ENCODE measurements at places on chromosomes 5 and 9.

- DNase-seq: no peak
These were observed 810.9 kb upstream of the ACO1 start for GRCh38 chr9:31573561-31573960.

DNA sequence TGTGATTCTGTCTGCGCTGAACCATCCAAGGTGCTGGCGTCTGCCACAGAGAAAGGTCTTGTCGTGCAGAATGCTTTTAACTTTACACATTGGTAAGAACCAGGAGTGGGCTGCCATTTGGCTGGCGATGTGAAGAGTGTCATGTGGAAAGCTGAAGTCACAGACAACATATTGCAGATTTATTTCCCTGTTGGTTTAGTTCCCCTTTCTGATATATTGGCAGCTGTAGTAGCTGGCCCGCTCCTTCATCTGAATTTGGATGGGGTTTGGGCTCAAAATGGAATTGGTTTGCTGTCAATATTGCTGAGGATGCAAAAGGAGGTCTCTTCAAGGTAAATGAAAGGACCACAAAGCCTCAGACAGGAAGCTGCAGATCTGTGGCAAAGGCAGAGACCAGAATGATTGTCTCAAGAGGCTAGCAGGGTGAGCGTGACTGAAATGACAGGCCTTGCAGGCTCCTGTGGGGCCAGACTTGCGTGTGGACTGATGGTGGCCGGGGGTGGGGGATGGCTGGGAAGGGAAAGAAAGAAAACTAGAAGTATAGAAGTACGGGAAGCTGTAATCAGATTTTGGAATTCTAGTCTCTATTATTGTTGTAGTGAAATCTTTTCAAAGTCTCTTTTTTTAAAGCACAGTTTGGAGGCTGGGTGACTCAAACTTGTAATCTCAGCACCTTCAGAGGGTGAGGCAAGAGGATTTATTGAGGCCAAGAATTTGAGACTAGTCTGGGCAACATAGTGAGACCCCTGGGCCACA lies 25.1 kb upstream of the CD180 start:
- no peak for DNase-seq

GRCh38 chr5:21802869-21803490 lies 1050.2 kb downstream of the CDH12 start:
- DNase-seq: peak; percentile 31

GRCh38 chr9:90098408-90098807 lies 493.6 kb downstream of the GADD45G start:
- DNase-seq: no peak

DNA sequence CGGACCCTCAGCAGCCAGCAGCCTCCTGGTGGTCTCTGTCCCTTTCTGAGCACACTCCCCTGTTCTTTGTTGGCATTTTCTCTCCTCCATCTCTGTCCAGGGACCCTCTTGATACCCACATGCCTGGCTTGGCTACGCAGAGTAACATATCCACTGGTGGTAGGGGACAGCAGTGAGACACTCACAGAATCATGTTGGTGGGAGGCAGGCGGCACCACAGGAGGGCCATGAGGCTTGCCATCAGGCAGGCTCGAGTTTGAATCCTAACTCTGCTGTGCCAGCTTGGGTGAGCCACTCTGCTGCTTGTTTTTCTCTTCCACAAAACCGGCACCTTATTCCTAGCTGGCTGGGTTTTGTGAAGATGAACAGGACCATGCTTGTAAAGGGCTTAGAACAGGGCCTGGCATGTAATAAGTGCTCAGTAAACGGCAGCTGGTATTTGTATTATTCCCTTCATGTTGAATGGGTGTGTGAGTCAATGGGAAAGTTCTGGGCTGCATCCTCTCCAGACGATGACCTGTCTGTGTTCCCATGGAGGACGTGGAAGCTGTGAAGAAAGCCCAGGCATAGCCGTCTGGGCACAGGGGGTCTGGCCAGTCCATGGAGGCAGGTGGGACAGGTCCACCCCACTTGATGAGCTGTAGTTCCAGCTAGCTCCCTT lies 2.3 kb downstream of the COL27A1 start:
- DNase-seq: no peak

GRCh38 chr5:117889596-117889995 lies 1098.8 kb downstream of the DTWD2 start:
- DNase-seq: no peak

DNA sequence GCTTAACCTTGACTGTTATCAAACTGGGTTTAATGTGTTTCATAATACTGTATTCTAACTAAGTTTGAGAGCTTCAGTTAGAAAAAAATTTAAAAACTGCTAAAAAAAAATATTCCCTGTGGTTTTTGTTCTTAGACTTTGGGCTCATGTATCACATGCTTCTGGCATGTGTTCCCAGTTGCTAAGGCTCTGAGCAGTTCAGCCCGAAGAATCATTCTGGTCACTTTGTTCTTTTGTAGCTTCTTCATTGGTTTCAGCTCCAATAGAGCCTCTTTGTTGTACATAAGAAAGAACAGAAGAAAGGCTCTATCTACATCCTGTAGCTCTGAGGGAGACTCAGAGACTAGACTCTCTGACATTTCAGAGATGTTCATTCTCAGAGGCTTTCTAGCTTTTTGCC lies 25.6 kb downstream of the KCNN2 start:
- DNase-seq: no peak
